M059J (cell line): ENCODE measurements at places on chromosomes 1 and 21. TPM values are rescaled to one million over a fixed set of nuclear protein-coding genes. Genes with fewer than 3 reads are reported as not detected.

GRCh38 chr21:45202889-45203288, 84.8 kb downstream of the POFUT2 start:
- DNase-seq: no peak

DNA sequence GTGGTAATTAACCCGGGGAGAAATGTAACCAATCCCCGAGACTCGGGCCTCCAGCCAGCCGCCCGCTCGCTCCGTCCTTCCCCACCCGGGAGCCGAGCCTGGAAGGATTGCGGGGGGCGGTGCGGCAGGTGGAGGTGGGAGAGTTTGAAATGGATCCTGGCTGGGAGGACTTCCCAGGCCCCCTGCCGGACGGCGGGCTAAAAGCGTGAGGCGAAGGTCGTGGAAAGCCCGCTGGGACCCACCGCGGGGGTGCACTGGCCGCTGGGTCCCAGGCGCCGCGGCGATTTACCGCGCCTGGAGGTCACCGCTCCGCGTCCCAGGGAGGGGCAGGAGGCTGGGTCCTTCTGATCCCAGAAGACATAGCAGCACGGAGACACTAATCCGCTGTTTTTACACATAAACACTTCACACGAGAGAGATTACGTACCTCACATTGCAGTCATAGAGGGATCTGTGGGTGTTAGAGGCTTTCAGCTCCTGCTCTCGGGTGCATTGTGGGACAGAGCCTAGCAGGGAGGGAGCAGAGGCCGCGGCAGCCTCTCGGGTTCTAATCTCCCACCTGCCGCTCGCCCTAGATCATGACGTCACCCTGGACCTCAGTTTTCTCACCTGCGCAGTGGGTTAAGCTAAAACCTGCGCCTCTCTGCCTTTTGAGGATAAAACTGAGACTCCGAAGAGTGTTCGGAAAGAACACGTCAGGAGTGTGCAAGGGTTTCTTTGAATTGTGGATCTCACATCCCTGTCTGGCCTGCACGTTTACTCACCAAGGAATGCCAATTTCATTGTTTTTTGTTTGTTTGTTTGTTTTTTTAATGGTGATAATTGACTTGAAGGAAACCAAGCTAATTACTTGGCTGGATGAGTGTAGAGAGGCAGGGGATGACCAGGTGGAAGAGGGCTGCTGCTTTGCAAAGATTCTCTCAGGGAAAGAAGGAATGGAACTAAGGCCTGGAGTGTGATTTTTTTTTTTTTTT, 17.1 kb upstream of the TMEM9 start:
- DNase-seq: peak; percentile 41

Gene PPM1J
- 1.3 and 1.5 TPM in 2 replicates for total RNA-seq

- no peak for DNase-seq
Observed at GRCh38 chr1:168514455-168514854, 29.3 kb downstream of the XCL2 start.

DNA sequence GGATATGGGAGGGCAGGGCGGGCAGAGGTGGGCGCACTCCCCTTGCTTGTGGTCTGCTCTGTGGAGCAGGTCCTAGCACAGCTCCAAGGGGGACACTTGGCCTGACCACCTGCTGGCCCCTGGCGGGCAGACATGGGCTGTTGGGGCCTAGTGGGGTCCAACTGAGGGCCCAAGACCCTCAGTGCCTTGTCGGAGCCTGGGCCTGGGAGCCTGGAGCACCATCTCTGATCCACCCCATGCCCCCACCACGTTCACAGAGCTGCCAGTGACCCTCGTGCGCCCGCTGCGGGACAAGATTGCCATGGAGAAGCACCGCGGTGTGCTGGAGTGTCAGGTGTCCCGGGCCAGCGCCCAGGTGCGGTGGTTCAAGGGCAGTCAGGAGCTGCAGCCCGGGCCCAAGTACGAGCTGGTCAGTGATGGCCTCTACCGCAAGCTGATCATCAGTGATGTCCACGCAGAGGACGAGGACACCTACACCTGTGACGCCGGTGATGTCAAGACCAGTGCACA, 70.6 kb downstream of the OBSCN start:
- no peak for DNase-seq

DNA sequence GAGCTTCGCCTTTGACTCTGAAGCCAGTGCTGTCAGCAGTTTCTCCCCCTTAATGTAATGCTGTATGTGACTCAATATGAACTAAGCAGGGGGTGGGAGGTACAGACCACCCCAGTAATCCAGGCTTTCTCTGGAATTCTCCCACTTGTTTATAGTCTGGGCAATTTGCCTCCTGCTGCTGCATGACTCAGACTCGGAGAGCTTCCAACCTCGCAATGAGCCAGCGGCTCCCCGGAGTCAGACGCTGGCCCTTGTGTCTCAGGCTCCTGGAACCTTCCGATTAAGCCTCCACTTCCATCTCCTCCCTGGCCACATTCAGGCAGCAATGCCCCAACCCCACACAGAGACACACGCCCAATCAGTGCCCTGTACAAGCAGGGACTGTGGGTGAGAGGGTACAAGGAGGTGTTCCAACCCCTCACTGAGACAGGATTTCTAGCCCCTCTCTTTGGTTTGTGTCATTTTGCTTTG, 471.7 kb upstream of the VAMP3 start:
- peak; percentile 98 for DNase-seq
